ENCODE measurements at places on chromosomes 5 and 9. TPM values are rescaled to one million over a fixed set of nuclear protein-coding genes. Genes with fewer than 3 reads are reported as not detected.
A peak's percentile ranks its signal among the peaks of the same experiment; 100 is the strongest.

DNA sequence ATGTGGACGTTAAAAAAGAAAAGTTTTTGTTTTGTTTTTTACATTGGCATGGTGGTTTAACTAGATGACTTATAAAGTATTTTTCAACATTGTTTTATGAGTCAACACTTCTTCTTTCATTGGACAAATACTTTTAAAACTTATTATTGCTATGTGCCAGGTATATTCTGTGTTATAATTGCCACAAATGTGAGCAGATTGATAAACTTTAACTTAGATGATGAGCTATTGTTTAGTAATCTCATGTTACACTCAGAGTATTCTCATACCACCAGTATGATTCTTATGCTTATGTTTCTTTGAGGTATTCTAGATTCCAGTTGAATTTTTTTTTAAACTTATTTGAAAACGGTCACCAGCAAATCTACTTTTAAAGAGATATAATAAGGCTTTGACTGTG lies 60.3 kb downstream of the RASA1 start:
- no peak overlapping the region for H3K4me3 ChIP-seq
- no peak for DNase-seq
- no peaks in the 10 kb centered on the region for H3K27me3 ChIP-seq

The POMT1 gene
- total RNA-seq, result 21.4 TPM

- no peak overlapping the region for H3K4me3 ChIP-seq
- H3K27me3 ChIP-seq, result no peaks in the 10 kb centered on the region
- no peak overlapping the region for H3K27ac ChIP-seq
- no peaks in the 10 kb centered on the region for H3K4me1 ChIP-seq
- no peak for DNase-seq
- no peaks in the 10 kb centered on the region for H3K36me3 ChIP-seq
These were observed 69.5 kb downstream of the GTF3C4 start for GRCh38 chr9:132739710-132740310.

DNA sequence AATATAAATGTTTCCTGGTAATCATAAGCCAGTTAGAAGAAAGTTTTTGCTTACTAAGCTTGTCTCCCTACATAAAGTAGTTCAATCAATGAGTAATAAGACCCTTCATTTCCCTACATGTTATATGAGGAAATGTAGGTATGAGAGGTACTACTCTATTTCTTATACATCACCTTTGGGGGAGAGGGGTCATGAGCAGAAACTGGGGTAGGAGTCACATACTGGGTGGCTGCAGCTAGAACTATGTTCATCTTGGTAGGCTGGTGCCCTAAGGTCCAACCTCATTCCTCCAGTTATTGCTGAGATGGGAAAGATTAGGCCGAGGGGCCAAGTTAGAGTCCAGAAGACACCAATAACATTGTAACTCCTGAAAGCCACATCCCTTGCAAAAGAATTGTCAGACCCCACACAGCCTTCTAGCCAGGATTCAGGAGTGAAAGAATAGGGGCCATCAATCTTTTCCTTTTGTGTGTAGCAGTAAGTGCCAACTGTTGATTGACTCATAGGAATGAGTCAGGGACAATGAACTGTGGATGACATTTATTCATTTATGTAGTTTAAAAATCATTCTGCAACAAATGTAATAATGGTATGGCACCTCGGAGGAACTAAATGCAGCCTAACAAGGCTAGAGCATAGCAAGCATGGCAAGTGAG lies 21.6 kb upstream of the SREK1 start:
- H3K27me3 ChIP-seq, result no peaks in the 10 kb centered on the region
- DNase-seq, result no peak
- H3K4me3 ChIP-seq, result no peak overlapping the region
- H3K4me1 ChIP-seq, result peaks cover 8% of the 10 kb centered on the region

DNA sequence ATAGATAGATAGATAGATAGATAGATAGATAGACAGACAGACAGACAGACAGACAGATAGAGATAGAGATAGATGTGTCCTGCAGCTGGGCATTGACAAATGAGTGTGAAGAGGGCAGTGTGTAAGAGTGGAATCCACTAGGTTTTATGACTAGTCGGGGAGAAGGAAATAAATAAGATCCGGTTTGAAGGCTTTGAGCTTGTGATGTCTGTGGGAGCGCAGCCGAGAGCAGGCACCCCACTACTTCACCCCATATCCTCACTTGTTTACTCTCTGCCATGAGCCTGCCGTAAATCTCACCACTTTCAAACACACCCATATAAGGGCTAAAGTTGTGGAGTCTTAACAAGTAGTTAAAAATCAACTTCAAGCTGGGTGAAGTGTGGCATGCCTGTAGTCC lies 1.4 kb upstream of the SUSD1 start:
- no peaks in the 10 kb centered on the region for H3K36me3 ChIP-seq
- no peak for DNase-seq
- H3K27ac ChIP-seq, result no peak overlapping the region

- no peaks in the 10 kb centered on the region for H3K36me3 ChIP-seq
- peaks cover 19% of the 10 kb centered on the region for H3K4me1 ChIP-seq
- DNase-seq, result no peak
- no peak overlapping the region for H3K27ac ChIP-seq
- no peak overlapping the region for H3K4me3 ChIP-seq
- no peaks in the 10 kb centered on the region for H3K27me3 ChIP-seq
These were observed 75.4 kb downstream of the NREP start for GRCh38 chr5:111681414-111682120.

DNA sequence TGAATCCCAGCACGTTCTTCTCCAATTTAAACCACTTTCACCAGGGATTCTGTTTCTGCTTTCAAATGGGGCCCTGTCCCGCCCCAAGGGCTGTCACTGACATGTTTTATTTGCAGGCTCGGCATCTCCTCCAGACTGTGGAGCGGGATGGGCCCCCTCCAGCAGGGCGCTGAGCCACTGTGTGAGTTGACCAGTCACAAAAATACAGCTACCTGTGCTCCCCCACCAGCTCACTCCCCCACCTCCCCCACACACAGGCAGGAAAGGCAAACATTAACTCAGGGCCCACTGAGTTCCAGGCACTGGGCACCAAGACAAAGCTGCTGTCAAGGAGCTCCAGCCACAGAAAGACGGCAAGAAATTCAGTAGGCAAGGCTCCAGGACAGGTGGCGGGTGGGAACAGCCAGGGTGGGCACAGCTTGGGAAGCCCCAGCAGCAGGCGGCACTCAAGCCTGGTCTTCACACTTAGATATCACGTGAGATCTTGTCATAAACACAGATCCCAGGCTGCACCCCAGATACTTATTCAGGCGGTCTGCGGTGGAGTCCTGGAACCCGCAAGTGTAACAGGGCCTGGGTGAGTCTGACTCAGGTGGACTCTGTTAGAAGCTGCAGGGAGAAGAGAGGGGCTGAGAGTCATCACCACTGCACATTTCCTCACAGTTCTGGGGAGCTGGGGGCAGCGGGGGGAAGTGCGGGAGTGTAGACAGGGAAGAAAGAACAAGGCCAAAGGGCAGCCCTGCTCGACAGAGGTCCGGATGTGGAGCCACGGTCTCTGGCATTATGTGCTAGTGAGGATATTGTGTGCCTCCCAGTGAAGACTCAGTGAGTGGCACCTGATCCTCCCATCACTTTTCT lies 44.7 kb downstream of the OR2V1 start:
- H3K4me1 ChIP-seq, result no peaks in the 10 kb centered on the region
- no peaks in the 10 kb centered on the region for H3K36me3 ChIP-seq
- H3K27me3 ChIP-seq, result no peaks in the 10 kb centered on the region

The SYK gene
- total RNA-seq, result 9.0 TPM

The PPP2R2B gene
- total RNA-seq, result not detected

DNA sequence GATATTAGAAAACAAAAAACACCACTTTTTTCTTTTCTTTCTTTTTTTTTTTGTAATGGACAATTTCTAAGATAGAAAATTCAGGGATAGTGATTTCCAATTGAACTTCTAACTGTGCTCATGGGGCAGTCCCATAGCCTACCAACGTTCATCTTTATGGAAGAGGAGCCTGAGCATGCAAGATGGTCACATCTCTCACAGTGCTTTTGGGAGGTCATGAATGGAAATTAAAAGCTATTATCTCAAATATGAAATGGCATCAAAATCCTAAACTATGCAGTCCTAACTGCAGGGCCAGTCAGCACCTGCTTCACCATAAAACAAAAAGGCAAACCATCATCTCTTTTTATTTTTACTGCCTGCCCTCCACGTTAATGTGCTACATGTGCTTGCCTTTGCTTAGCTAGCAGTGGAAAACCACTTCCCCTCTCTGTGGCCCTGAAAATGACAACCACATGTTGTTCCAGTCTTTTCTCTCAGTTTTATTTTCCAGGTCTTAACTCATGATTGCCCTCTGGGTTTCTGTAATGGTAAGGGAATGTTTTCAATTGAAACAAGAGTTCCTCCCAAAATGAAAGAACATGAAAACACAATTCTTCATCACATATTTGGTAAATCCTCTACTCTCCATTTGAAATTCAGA lies 16.7 kb downstream of the IFNB1 start:
- H3K36me3 ChIP-seq, result no peaks in the 10 kb centered on the region
- H3K4me1 ChIP-seq, result peaks cover 4% of the 10 kb centered on the region
- no peak overlapping the region for H3K27ac ChIP-seq
- no peak overlapping the region for H3K4me3 ChIP-seq
- DNase-seq, result no peak

DNA sequence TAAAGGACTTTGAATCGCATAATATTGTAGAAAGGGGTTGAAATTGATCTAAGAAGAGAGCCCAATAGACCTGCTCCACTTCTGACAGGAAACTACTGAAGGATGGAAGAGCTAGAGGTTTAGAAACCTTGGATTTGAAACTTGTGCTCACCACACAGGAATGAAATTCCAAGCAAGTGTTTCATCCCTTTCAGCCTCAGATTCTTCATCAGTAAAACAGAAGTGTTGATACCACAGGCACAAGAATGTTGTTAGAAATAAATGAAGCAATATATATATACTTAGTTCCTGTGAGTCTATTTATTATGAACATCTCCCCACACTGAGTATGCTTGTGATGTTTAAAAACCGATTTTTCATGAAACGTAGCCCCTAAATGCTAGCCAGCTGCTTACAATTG lies 43.8 kb downstream of the PRRC1 start:
- H3K27me3 ChIP-seq, result no peaks in the 10 kb centered on the region
- no peak overlapping the region for H3K4me3 ChIP-seq
- H3K27ac ChIP-seq, result no peak overlapping the region

DNA sequence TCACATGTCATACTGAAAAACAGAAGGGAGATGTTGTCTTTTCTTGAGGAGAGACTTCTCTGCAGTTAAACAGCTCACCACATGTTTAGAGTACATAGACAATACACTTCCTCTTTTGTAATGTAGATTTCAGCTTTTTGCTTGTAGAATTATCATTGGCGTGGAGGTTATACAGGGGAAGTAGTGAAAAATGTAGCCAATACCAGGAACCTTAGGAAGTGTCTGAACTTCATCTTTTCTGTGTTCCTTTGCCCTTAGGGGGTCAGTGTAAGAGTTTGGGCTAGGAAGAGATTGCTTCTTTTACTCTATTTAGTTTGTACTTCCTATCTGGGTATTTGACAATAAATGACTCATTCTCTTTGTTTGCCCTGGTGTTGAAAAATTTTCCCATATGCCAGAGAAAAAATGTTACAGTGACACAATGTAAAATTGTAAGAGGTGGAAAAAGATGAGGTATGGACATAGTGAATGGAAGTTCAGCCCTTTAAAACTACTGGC lies 21.0 kb upstream of the CDKN2B start:
- no peak for DNase-seq
- H3K4me3 ChIP-seq, result no peak overlapping the region
- no peaks in the 10 kb centered on the region for H3K36me3 ChIP-seq
- peaks cover 8% of the 10 kb centered on the region for H3K4me1 ChIP-seq
- H3K27ac ChIP-seq, result no peak overlapping the region

- H3K27ac ChIP-seq, result no peak overlapping the region
- H3K4me1 ChIP-seq, result peaks cover 8% of the 10 kb centered on the region
These were observed 20.7 kb upstream of the EPB41L4B start for GRCh38 chr9:109341561-109341960.

- DNase-seq, result no peak
- H3K4me3 ChIP-seq, result no peak overlapping the region
- H3K36me3 ChIP-seq, result no peaks in the 10 kb centered on the region
- no peaks in the 10 kb centered on the region for H3K27me3 ChIP-seq
- no peaks in the 10 kb centered on the region for H3K4me1 ChIP-seq
These were observed 28.0 kb downstream of the TLE1 start for GRCh38 chr9:81661339-81661738.

The PRDM9 gene
- not detected for total RNA-seq

The TMC1 gene
- 0.57 TPM for total RNA-seq

The PCDHA3 gene
- not detected for total RNA-seq

- H3K4me1 ChIP-seq, result peaks cover 57% of the 10 kb centered on the region
- DNase-seq, result peak; percentile 79
These were observed 151.9 kb downstream of the MACROH2A1 start for GRCh38 chr5:135246923-135247795.

GRCh38 chr5:35884191-35884769 lies 27.6 kb downstream of the IL7R start:
- DNase-seq, result no peak
- peaks cover 10% of the 10 kb centered on the region for H3K4me1 ChIP-seq

- H3K27ac ChIP-seq, result no peak overlapping the region
- H3K4me3 ChIP-seq, result no peak overlapping the region
- H3K36me3 ChIP-seq, result no peaks in the 10 kb centered on the region
- H3K27me3 ChIP-seq, result peaks cover 10% of the 10 kb centered on the region
These were observed 31.9 kb downstream of the NEUROG1 start for GRCh38 chr5:135503871-135504270.

- no peak overlapping the region for H3K27ac ChIP-seq
- no peaks in the 10 kb centered on the region for H3K4me1 ChIP-seq
- peaks cover 10% of the 10 kb centered on the region for H3K36me3 ChIP-seq
- no peak for DNase-seq
These were observed 7.0 kb upstream of the FBXO4 start for GRCh38 chr5:41918105-41918504.

DNA sequence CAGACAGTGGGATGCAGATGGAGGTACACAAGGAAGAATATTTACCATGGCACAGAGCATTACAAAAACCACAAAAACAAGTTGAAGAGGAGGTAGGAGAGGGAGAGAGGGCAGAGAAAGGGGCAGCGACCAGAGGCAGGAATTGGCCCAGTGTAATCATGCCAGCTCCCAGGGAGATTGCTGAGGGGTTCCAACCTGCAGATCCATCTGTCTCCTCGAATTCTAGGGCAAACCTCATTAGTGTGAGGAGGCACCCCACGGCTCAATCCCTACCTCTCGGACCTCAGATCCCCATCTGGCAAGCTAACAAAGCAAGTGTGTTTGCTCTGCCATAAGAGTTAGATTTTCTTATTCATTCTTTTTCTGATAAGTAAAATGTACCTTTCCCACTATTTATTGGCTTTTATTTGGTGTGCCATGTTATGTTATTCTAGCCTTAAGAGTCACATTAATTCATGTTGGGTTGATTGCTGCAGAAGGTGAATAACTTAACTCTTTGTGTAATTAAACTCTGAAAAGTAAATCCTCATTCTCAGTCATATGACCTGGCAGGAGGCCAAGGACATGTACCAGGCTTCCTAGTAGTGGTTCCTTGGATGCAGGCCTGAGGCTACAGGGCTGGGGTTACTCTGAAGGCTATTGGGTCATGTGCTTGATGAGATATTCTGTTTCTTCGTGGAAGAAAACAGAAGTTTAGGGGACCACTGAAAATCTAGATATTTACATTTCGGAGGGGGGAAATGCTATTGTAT lies 315.2 kb upstream of the ATP10B start:
- H3K4me3 ChIP-seq, result no peak overlapping the region
- H3K36me3 ChIP-seq, result no peaks in the 10 kb centered on the region
- no peak overlapping the region for H3K27ac ChIP-seq
- no peaks in the 10 kb centered on the region for H3K4me1 ChIP-seq
- no peaks in the 10 kb centered on the region for H3K27me3 ChIP-seq

The YIPF5 gene
- 44.5 TPM for total RNA-seq

- peaks cover 13% of the 10 kb centered on the region for H3K27me3 ChIP-seq
- no peak overlapping the region for H3K27ac ChIP-seq
- DNase-seq, result no peak
- no peaks in the 10 kb centered on the region for H3K4me1 ChIP-seq
These were observed 252.6 kb upstream of the IRX4 start for GRCh38 chr5:2135354-2135753.

Data from HCT116 (cell line).